ENCODE measurements at places on chromosomes 7 and 10.

DNA sequence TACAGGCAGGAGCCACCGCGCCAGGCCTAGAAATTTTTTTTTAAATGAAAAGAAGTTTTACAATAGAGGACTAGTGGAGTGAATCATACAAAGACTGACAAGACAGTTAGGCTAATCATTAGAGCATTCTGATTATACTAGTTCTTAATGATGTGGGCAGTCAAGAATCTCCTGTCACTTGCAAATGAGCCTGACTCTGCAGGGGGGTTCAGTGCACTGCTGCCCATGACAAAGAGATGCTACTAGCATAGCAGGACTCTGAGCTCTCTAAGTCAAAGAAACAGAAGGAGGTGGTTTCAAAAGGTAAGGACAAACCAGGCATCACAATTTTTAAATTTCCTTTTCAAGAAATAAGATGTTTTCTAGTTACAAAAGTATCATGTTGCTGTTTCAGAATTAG, 59.0 kb downstream of the CCDC6 start:
- DNase-seq = no peak

DNA sequence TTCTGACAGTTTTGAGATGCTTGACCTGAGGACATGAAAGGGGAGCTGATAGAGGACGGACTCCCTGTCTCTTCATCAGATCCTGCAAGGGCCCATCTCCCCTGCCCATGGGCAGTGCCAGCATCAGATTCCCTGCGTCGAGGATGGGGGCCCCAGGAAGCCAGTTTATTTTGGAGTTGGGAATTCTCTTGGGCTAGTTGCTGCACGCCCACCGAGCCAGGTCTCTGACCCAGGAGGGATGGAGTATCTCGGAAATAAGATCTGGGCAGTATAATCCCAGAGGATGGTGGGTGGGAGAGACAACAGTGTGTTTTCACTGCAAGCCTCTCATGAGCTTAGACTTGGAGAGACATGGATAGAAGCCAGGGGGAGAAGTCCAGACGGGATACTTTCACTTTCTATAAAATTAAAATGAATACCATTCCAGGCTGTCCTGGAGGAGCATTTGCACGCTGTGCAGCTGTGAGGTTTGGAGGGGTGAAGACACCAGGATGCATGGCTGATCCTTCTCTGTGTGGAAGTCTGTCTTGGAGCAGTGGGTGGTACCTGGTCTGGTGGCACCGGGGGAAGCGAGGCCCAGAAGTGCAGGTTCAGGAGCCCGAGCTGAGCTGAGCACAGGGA, 25.8 kb downstream of the DOCK1 start:
- no peak for DNase-seq

GRCh38 chr10:61804414-61804813, 97.1 kb upstream of the ARID5B start:
- no peak for DNase-seq

- no peak for DNase-seq
Measured at GRCh38 chr10:79582096-79582495, 21.9 kb upstream of the SFTPA2 start.

DNA sequence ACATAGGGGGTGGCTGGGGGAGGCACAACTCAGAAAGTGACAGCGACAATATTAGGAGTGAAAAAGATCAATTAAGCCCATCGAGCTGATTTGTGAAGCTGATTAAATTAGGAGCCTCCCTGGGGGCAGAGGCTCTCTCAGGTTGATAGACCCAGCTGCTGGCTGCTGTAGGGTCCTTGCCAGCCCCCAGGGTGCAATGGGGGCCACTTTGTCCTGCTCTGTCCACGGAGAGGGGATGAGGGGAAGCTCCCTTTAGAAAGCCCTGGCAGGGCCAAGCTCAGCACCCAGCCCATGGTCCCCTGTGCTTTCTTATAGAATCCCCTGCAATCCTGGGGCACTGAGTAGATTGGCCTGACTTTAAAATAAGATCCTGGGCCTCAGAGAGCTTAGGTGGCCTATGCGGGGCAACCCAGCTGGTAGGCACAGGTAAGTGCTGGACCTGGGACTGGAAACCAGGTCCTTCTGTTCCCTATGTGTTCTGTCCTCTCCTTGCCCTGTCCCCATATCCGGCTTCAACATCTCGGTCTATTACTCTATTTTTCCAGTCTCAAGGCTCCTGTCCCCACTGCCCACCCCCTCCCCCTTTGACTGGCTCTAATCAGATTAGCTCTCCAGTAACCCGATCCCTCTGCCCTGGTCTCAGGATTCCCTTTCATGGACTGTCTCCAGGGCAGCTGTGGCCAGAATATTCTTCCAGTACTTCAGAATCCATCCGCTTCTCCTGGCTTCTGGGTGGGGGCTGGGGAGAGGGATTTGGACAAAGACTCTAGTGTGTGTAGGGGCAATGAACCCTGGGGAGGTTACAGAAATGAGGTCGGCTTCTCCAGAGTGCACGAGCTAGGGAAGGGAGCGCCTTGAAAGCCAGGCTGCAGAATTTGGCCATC, 259.6 kb downstream of the RPS24 start:
- peak; percentile 17 for DNase-seq

- no peak for DNase-seq
Measured at GRCh38 chr7:158488181-158488971, 99.2 kb downstream of the PTPRN2 start.

DNA sequence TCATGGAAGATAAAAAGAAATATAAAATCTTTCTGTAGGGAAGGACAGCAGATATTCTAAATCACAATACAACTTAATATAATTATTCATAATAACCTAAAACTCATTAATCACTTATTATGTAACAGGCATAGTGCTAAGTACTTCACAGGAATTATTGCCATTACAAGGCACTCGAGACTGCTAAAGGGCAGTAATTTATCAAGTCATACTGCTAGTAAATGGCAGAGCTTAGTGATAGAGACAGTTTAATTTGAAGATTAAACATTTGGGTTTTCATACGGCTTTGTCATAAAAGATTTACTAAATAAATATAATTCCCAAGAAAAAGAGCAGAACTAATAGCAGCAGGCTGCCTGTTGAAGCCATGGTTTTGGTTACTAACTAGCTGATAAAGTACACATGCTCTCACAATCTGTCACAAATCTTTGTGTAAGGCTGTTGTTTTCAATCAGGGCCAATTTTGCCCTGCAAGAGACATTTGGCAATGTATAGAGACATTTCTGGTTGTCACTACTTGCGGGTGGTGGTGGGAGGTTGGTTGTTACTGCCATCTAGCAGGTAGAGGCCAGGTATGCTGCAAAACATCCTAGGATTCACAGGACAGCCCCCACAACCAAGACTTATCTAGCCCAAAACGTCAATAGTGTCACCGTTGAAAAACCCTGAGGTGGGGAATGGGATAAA, 233.3 kb upstream of the CACNA2D1 start:
- peak; percentile 34 for DNase-seq

- no peak for DNase-seq
Measured at GRCh38 chr7:1492221-1492620, 12.0 kb downstream of the INTS1 start.

GRCh38 chr10:48291190-48291589, 15.3 kb upstream of the MAPK8 start:
- no peak for DNase-seq

GRCh38 chr7:65809259-65809981, 63.5 kb upstream of the VKORC1L1 start:
- no peak for DNase-seq

GRCh38 chr7:16465469-16466361, at the start of gene SOSTDC1:
SOSTDC1 (minus strand) TSS chr7:16465738; CDS start chr7:16465668, 70 bp downstream.
- DNase-seq = no peak

DNA sequence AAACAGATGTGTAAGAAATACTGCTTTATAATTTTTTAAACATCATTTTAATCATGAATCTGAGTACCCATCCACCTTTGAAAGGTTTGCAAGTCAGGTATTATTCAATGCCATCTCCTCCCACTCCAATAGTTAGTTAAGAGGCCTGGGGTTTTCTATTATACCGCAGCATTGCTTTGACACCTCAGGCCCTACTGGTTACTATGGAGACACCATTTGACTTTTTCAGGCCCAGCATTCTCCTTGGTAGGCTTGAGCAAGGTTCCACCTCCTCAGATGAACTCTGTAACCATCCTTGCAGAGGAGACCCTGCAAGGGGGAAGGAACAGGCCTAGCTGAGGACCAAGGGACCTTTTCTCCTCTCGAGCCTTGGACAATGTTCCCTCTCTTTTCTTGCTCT, 326.9 kb upstream of the NPSR1 start:
- no peak for DNase-seq

DNA sequence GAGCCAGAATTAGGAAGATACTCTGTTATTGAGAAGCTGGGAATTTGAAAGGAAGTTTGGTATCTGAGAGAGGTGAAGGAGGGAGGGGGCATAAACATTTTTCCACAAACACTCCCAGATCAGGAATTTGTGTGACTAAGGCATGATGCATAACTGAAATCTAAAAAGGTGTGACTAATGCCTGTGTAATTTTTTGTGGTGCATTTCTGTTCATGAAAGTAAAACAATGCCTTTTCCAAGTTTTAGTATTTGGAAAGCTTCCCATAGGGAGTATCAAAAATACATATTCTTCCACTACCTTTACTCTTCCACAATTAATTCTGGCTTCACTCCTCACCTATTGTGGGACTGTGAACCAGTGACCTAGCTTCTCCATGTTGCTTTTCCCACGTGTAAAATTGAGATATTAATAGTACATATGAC, 56.4 kb upstream of the CAV2 start:
- DNase-seq = no peak

DNA sequence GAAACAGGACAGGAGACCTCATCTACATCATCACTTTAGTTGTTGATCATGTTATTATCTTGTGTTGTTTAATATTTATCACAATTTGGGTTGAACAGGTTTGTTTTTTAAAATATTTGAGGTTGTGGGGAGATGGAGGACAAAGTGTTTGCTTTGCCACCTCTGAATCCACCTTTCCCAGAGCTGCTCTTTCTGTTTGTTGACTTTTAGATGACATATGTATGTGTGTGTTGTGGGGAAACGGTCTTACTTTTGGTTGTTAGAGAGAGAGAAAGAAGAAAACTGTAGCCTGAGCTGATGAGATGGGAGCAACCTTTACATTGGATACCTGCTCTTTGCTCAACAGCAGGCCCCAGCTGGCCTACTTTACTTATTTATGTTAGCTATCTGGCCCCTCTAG, 19.0 kb upstream of the SLC16A12 start:
- DNase-seq = no peak

DNA sequence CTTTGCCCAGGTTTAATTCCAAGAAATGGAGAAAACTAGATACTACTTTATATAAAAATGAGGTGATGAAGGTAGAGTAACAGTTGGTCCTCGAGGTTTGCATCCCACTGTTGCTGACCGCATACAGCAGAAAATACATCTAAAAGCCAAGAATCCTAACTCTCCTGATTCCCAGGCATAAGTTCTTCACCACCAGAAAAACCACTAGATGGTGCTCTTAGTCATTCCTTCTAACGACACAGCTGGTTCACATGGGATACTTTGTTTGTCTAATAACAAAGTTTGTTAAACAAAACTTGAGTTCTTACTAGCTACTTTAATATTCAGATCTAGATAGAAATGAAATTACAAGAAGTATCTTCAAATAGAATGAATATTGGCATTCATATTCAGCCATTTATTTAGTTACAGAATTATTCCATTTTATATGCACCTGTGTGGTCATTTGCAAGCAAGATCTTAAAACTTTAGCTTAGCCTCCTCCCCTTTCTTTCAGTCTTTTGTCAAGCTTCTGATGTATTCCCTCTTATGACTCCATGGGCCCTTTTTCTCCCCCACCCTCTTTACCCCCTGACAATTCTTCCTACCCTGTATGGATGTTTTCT, 54.1 kb upstream of the CYP26C1 start:
- no peak for DNase-seq

DNA sequence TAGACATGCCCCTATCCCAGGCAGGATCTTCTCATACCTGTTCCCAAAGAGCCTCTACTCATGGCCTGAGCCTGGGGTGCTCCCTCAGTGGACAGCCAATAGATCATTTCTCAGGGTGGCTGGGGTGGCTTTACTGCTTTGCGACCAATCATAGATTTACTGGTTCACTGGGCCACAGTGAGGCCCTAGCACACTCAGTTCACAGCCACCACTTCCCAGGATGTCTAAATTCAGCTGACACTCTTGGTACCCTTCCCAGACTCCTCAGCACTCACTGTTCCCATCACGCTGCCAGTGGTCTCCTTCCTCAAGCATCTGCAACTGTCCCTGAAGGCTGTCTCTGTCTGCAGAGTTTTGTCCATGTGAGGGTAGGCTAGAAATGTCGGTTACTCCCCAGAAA, 50.6 kb downstream of the ARHGAP22 start:
- no peak for DNase-seq

DNA sequence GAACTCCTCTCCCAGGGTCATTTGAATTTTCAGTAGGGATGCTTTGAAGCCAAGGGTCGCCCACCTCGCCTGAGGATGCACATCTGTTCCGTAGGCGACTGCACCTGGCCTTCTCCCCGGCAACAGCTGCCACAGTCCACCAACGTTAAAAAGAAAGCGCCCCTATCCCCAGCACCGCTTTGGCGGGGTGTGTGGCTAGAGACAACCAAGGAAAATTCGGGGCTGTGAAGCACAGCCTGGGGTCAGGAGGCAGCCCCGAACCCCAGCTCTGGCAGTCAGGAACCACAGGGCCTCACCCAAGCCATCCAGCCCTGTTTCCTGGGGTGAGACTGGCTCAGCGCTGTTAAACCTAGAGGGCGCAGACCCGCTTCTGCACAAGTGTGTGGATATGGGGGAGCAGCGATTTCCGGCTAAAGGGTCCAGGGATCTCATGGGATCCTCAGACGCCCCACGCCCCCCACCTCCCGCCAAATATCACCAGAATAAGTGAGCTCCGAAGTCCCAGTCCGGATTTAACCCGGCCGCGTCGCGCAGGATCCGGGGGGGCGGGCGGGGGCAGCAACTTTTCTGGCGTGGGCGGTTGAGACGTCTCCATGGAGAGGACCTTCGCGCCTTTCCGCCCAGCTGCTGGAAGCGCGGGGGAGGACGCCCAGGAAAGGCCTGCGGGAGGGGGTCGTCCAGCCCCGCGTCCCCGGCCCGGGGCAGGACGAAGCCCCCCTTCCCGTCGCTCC, 822 bp downstream of the ZC3HAV1L start:
- DNase-seq = no peak

GRCh38 chr10:101529207-101529606, 58.9 kb downstream of the POLL start:
- DNase-seq = no peak

- no peak for DNase-seq
Measured at GRCh38 chr10:122467701-122468100, 6.3 kb downstream of the HTRA1 start.

GRCh38 chr10:70585578-70586169, 16.9 kb downstream of the PRF1 start:
- DNase-seq = no peak

DNA sequence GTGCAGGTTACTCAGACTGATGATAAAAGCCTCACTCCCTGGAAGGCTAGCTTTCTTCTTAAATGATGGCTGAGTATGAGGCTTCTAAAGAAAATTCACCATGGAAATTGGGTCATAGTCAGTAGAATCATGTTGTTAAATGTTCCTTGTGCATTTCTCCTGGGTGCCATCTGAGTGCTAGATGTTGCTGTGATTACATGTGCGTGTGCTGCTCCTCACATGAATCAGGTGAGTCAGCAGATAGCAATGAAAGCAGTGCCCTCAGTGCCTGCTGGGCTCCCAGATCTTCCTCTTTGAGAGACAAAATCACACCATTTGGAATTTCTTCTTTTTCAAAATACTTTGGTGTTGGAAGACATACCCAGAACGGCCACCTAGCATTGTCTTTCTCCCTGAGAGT, 331.7 kb downstream of the XPNPEP1 start:
- no peak for DNase-seq
